ENCODE measurements at places on chromosomes 2 and 18.
A peak's percentile ranks its signal among the peaks of the same experiment; 100 is the strongest.

DNA sequence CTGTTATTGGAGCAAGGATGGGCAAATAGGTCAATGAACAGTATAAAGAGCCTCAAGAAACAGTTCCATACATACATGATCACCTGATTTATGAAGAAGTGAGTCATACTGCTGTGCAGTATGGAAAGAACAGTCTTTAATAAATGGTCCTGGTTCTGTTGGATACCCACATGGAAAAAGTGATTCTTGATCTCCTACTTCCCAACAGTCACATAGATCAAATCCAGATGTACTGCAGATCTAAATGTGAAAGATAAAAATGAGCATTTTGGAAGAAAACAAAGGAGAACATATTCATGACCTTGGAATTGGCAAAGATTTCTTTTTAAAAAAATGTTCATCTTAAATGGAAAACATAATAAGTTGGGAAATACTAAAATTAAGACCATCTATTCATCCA, 75.8 kb downstream of the CCDC148 start:
- peak; percentile 46 for DNase-seq

GRCh38 chr2:234788381-234788780, 163.4 kb upstream of the SH3BP4 start:
- DNase-seq = no peak

GRCh38 chr2:2764739-2765138, 433.7 kb upstream of the MYT1L start:
- no peak for DNase-seq

DNA sequence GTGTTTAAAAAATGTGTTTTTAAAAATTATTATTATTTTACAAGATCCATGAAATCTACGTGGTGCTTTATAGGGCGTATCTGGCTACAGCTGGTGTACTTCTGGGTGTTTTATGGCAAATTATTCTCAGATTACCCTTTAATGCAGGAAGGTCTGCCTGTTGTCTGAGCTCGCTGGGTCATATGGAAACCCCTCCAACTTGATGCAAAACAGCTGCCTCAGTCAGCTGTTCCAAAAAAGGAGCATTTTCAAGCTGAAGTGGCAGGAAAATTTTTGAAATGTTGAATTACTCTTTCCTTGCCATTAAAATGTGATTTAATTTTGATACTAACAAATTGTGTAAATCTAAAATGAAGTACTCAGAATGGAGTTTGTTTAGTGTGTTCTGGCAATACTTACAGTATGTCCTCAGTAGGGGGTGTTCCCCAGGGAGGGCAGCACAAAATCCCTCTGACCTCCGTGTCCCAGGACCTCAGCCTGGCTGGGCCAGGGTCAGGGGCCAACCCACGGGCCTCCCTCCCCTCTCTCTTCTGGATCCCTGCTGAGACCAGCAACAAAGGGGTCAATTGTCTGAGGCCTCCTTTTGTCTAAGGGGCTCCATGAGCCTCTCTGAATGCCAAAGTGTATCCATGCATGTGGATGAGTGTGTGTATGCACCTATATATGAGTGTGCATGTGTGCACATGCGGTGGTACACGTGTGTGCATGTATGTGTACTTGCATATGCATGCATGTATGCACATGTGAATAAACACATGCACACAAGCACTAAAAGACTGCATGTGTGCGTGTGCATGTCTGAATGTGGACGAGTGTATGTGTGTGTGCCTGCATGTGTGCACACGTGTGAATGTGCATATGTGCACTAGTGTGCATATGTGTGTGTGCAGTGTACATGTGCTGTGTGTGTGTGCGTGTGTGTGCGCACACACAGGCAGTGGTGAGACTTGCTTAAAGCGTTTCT, 105.4 kb downstream of the ACOXL start:
- DNase-seq = no peak

- DNase-seq = no peak
Measured at GRCh38 chr2:1591978-1592907, 152.1 kb downstream of the PXDN start.

- DNase-seq = no peak
Measured at GRCh38 chr2:9255416-9255815, 48.8 kb downstream of the ASAP2 start.

DNA sequence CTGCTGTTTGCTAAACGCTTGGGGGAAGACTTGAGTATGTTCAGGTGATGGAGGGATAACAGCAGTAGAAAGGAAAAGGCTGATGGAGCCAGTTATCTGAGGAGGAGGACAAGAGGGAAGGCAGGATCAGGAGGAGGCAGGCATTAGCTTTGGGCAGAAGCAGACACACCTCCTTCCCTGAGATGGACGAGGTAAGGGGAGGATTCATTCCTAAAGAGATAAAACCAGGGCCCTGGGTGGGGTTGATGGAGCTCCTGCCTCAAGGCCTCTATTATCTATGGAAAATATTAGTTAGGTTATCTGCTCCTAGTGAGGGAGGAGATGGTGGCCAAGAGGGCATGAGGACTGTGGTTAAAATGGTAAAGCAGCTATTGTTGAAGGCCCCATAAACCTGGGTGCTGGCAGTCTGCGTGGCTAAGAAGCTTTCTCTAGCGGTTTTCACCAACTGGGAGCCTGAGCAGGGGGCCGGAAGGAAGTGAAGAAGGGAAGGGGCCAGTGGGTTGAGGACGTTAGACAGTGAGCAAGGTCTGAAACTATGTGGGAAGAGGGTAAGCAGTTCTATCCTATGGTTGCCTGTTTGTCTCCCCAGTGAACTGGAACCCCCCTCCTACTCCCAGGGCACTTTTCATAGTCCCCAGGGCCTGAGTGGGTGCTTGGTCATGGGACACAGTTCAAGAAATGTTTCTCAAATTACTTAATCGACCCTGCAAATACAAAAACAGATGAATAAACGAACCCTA, 56.6 kb upstream of the HK2 start:
- no peak for DNase-seq

- no peak for DNase-seq
Measured at GRCh38 chr2:72921088-72921851, 4.0 kb downstream of the EMX1 start.

GRCh38 chr2:177667626-177668025, 275.1 kb downstream of the AGPS start:
- no peak for DNase-seq

GRCh38 chr18:74139411-74139810, 8.2 kb downstream of the FBXO15 start:
- no peak for DNase-seq

DNA sequence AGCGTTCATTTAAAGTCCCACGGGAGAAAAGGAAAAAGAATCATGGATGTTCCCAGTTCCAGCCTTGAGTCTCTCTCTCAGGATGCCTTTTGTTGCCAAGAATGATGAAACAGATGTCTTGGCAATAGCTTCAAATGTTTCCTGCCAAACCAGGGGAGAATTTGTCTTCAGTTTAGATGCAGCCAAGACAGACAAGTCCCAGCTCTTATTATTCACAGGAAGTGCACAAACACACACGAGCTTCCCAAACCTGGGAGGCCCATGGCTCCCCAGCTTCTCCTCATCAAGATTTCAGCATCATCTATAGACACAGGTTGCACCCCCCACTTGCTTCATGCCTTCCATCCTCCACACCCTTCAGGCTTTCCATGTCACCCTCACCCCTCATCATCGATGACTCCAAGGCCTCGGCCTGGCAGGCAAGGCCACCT, 45.9 kb downstream of the HS1BP3 start:
- peak; percentile 84 for DNase-seq

DNA sequence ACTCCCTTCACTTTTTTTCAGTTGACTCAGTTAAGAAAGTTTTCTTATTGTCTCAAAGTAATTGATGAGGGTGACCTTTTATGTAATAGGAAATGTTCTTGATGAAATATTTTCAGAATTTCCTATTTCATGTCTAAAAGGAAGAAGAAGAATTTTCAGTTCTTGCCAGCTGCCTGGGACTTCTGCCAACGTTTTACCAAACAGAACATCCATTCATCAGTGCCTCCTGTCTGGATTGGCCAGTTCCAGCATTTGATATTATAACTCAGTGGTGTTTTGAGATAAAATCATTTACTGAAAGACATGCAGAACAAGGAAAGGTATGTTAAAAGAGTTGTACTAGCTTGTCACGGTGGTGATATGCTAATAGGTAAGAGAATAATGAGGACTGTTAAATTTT, 104.7 kb upstream of the MYO3B start:
- peak; percentile 84 for DNase-seq

DNA sequence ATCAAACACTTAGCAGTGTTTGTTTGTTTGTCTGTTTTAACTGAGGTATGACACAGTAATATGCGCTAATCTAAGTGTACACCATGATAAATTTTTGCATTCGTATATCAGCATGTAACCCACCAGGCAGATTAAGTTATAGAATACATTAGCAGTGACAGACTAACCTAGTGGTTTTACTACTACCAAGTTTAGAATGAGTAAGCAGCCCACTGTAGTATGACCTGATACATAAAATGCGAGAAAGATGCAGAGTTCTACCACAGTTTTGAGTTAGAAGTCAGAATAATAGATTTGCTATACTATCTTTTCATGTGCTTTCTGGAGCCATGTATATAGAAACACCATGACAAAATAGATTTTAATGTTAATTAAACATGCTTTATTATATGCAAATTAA, 19.1 kb upstream of the MAP4K4 start:
- no peak for DNase-seq

GRCh38 chr2:159976527-159977160, 85.8 kb downstream of the PLA2R1 start:
- DNase-seq = no peak

DNA sequence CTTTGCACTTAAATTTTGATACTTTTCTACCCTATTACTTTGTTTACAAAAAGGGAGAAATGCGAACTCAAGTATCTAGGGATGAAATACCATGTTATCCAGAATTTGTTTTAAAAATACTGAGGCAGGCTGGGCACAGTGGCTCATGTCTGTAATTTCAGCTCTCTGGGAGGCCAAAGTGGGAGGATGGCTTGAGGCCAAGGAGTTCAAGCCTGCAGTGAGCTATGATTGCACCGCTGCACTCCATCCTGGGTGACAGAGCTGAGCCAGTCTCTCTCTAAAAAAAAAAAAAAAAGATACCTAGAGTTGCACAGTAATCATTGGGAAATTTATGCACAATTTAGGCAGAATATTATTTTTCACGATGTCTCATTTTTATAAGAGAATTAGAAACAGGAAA, 12.4 kb upstream of the VAPA start:
- DNase-seq = peak; percentile 74

GRCh38 chr2:171365232-171365631, 68.6 kb downstream of the METTL8 start:
- DNase-seq = no peak

DNA sequence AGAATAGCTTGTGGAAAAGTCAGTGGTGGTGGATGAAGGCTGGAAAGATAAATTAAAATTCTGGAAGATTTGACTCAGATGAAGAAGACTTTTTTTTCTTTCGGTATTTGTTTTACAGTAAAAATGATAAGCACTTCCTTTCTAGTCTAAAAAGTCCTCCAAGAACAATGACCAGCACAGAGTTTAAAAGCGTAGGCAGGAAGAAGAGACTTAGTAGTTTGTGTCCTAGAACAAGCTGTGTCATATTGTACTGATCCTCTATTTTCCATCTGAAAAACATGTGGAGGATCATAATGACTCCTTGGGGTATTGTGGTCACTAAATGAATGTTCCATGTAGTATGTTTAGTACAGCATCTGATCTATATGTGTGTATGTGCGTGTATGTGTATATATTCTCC, 132.4 kb upstream of the FSHR start:
- no peak for DNase-seq

DNA sequence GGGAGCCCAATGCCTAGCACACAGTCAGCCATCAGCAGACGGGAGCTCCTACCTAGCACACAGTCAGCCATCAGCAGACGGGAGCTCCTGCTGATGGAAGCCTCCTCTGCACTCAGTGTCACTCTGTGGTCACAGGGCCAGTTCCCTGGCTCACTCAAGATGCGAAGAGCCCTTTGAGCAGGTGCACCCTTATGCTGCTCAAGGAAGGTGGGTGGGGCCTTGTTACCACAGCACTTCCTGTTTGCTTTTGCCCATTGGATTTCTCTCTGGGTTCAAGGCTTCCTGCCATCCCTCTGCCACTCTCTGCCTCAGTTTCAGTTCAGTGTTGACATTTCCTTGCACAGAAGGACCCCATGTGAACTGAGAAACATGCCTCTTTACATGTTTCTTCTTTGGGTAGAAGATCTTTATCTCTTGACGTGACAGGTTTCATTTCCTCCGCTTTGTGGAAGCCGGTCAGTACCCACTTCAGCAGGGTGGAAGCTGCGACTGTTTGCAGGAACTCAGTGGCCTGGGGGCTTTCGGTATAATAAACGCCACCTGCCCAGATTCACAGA, 11.6 kb downstream of the TRIB2 start:
- no peak for DNase-seq

GRCh38 chr2:134432435-134432883, 178.6 kb downstream of the MGAT5 start:
- DNase-seq = no peak

DNA sequence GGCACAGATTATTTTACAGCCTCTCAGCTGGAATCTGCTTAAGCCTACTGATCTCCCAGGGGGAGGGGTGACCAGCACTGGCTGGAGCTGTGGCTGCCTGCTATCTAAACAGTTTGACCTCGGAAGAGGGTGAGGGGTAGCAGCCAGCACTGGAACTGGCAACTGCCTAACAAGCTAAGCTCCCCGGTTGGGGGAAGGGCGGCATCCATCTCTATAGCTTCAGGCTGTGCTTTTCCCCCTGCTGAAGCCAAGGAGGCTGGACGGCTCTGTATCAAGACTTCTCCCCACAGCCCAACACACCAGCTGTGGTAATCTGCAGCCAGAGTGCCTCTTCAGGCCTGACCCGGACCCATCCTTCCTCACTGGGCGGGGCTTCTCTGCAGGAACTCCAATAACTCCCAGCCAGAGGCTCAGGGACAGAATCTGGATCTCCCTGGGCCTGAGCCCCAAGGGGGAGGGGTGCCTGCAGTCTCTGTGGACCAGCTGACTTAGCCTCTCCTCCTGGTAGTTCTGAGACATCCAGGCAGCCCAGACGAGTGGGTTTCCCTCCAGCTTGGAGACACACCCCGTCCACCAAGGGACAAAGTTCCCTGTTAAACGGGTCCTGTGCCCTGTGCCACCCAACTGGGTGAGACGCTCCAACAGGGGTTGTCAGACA, 560.2 kb downstream of the LRP1B start:
- no peak for DNase-seq

DNA sequence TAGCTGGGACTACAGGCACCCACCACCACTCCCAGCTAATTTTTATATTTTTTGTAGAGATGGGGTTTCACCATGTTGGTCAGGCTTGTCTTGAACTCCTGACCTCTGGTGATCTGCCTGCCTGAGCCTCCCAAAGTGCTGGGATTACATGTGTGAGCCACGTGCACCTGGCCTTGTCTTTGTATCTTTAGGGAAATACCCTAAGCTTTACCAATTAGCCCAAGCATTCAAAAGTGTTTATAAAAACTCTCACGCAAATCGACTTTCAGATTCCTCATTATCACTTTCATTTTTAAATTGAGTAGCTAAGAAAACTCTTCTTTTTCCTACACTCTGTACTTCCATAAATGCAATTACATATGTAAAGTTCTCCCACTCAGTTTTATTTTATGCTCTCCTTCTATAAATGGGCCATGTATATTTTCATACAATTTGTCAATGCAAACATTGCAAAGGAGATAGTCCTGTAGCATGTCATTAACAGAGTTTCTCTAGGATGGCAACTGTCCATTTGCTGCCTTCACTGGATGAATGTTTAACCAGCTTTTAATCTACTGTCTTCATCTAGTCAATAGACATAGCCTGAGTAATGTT, 326.2 kb upstream of the LRATD1 start:
- DNase-seq = no peak

- DNase-seq = no peak
Measured at GRCh38 chr2:134674687-134675086, 44.1 kb downstream of the TMEM163 start.
